Activated CD8-positive, alpha-beta T cell treated with anti-CD3 and anti-CD28 coated beads for 36 hours (primary cell): ENCODE measurements at places on chromosomes 5 and 9. TPM values are rescaled to one million over a fixed set of nuclear protein-coding genes. Genes with fewer than 3 reads are reported as not detected.

MLANA gene
- not detected for total RNA-seq

GRCh38 chr9:34541540-34541939 lies 18.8 kb upstream of the ENHO start:
- no peak for DNase-seq

DNA sequence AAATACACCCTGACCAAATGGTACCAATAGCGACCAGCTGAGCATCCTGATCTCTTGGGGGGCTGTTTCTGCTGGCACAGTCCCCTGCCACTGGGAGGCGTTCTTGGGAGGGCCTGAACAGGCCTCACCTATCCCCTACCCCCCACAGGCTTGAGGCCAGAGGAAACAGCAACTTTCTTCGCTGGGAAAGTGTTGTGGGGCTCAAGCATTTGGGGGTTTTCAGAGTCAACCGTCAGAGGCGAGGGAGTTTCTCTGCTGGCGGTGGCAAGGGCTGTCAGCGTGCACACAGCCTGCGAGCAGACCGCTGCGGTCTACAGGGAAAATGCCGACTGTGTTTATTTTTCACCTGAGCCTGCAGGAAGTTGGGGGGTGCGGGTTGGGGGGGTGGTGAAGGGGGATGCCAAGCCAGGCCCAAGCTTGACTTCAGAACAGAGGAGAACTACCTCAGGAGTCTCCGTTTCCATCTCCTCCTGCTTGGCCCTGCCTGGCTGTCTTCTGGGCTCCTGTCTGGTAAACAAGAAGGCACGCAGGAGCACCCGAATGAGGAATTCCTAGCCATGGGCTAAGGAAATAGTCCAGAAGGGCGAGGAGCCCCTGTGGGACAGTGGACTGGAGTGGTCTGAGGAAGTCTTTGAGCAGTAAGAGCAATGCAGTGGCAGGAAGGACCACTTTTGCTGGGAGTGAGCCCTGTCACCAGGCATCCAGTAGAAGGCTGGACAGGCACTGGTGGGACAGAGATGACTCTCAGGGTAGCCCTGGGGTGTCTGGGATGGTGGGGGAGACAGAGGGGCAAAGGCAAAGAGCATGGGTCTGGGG lies 18.1 kb downstream of the TCF7 start:
- DNase-seq = peak; percentile 95

GRCh38 chr9:6822696-6823095 lies 64.9 kb downstream of the KDM4C start:
- DNase-seq = no peak

DNA sequence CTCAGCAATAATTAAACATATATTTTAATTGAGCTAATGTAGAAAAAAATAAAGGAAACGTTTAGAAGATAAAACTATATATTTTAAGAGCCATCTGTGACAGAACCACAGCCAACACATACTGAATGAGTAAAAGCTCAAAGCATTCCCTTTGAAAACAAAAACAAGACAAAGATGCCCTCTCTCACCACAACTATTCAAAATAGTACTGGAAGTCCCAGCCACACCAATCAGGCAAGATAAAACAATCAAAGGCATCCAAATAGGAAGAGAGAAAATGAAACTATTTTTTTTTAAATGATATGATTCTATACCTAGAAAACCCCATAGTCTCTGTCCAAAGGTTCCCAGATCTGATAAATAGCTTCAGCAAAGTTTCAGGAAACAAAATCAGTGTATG lies 262.0 kb downstream of the HTR1A start:
- DNase-seq = no peak
